ENCODE measurements at places on chromosomes 3 and 15. TPM values are rescaled to one million over a fixed set of nuclear protein-coding genes. Genes with fewer than 3 reads are reported as not detected.

GRCh38 chr15:22944651-22945050 lies 35.5 kb downstream of the CYFIP1 start:
- DNase-seq = no peak

- no peak for DNase-seq
These were observed 36.9 kb downstream of the SLC35A5 start for GRCh38 chr3:112598731-112599130.

DNA sequence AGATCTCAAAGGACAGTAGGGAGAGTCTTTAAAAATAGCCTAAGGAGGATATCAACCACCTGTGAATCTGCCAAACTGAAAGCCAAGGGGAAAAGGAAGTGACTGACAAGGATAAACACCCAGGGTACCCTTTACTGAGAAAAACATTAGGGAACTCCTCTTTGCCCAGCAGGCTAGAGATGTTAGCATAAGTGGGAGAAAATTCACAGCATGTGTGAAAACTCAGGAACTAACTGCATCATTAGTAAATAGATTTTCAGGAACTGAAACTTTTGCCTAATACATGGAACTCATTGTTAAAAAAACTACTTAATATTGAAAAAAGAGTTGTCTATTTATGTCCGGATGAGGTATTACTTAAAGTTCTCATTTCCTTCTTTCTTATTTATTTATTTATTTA lies 375.5 kb downstream of the NTRK3 start:
- DNase-seq = no peak

DNA sequence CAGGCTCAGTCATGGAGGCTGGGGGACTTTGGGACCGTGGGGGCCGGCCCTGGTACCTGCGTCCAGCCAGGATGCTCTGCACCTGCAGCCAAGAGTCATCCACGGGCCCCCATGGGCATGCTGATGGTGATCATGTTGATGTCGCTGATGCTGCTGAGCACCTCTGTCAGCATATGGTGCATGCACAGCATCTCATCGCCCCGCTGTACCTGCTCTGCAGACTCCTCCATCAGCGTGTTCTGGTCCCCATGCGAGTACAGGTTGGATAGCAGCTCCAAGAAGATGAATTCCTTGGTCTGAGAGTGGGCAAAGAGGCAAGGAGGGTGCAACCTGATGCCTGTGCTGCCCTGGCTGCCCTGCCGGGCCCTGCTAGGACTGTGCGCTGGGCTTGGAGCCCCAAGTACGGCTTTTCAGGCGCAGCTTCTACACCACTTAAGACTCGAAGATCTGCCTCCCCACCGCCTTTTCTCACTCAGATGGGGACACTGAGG lies 7.2 kb downstream of the RPS17 start:
- no peak for DNase-seq

GRCh38 chr3:112141293-112141692 lies 8.2 kb upstream of the GCSAM start:
- DNase-seq = no peak

Gene CHL1
- 0.27 TPM for total RNA-seq

Gene ANKRD34C
- total RNA-seq = not detected

Gene ST8SIA2
- total RNA-seq = 2.9 TPM

Gene CCR9
- not detected for total RNA-seq

Gene NANOGP8
- 2.1 TPM for total RNA-seq

Gene ATP2C1
- total RNA-seq = 68.4 TPM

All from WTC11 (cell line).